Activated T-cell treated with anti-CD3 and anti-CD28 coated beads, Interleukin-2, amount 50 U/mL, for 72 hours (primary cell): ENCODE measurements at places on chromosomes 4 and X. TPM values are rescaled to one million over a fixed set of nuclear protein-coding genes. Genes with fewer than 3 reads are reported as not detected.

GRCh38 chr4:7736436-7737267 is 203.0 kb downstream of the AFAP1 start:
- no peak for DNase-seq

Gene LRP2BP
- total RNA-seq = 0.51 TPM

DNA sequence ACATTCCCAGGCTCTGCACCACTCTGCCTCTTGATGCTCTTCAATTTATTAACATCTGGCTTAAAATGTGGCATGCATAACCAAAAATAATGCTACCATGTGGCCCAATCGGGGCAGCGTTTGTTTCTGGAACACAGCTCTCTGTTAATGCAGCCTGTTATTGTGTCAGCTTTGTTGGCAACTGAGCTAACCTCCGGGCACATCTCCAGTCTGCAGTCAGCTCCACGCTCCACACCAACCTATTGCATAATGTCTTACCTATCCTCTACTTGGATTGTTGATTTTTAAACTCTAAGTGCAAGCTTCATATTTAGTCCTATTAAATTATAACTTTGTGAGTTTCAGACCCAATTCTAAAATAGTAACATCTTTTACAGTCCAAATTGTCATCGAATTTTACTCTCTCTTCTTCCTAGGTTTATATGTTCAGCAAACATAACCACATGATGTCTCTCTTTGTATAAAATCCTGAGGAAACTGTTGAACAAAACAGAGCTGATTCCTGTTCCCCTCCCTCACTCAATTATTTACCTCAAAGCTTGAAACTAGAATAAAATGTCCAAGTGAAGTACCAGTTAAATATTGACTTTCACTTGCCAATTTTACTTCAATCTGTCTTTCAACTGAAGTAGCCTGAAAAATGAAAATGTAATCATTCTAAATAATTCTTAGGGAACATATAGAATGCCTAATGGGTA is 92.2 kb upstream of the RAPGEF2 start:
- no peak for DNase-seq

DNA sequence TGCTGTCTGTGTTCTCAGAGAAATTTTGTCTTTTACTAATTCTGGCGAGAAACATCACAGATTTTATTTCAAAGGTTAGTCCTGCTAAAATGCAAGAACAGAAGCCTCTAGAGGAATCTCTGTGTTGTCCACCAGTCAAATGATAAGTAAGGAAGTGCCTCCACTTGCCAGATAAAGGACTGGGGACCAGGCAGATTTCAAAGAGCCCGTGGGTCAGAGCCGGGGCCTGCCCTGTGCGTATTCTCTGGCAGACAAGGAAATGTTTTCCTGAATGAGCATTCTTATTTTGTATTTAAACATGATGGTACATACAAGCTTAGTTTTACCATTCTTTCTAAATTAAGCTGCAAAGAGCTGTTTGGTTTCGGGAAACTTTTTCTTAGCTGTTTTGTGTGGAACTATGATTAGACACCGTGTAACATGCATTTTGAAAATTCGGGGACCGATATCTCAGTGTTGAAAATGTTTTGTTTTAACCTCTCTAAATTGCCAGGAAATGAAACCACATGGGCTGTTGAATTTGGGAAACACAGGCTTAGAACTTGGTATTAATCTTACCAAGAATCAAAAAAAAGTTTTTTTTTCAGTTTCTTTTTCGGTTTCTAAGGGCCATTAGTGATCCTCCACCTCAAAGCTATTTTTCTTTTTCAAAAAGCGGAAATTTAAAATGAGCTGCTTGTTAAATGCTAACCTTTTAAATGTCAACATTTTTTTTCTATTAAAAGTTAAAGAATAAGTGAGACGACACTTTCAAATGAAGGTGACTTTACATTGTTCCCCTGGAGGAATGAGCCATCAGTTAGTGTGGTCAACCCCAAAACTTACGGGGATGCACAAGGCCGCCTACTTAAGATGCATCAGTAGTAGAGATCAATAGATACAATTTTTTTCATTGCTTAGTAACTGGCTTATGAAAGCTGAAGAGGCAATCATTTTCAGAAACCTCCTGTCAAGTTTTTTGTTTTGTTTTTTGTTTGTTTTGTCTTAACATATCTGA is 89.6 kb upstream of the MTM1 start:
- DNase-seq = peak; percentile 61

Gene TMEM255A
- not detected for total RNA-seq

- peak; percentile 23 for DNase-seq
Observed at GRCh38 chrX:72297953-72298730, 7.6 kb downstream of the CITED1 start.

DNA sequence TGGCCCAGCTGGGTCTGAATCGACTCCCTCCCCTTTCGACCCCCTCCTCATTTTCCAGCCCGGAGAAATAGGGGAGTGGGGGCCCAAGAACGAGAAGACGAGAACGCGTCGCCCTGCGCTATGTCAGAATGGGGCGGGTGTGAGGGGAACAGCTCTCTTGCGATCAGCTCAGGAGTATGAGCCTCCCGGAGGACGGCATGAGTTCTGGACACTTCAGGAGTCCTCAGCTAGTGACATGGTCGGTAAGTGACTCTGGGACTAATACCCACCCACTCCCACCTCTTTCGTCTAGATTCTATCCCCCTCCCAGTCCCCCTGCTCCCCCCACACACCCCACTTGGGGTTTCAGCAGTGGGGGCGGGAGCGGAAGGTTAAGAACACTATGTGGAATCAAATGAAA is 944 bp downstream of the KLF8 start:
- no peak for DNase-seq

- DNase-seq = no peak
Observed at GRCh38 chr4:15118292-15118691, 116.0 kb downstream of the CPEB2 start.

- DNase-seq = no peak
Observed at GRCh38 chrX:15311119-15311518, 4.3 kb downstream of the ASB11 start.

Gene TLR1
- 3.2 TPM for total RNA-seq

GRCh38 chr4:77703666-77704065 is 98.0 kb downstream of the CXCL13 start:
- DNase-seq = no peak

DNA sequence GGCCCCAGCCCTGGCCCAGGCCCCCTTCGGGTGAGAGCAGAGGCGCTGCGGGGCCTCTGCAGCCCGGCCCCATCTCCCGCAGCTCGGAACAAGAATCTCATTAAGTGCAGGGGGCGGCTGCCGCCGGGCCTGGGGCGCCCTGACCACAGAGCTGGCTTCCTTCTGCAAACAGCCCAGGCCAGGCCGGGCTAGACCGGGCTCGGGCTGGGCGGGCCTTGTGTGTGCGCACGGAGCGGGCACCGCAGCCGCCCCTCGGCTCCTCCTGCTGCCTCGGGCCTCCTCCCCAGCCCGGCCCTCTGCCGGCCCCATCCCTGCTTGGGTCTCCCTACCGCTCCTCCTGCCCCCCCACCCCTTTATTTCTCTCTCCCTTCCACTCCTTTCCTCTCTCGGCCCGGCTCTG is 83.3 kb downstream of the EFNB1 start:
- DNase-seq = no peak

DNA sequence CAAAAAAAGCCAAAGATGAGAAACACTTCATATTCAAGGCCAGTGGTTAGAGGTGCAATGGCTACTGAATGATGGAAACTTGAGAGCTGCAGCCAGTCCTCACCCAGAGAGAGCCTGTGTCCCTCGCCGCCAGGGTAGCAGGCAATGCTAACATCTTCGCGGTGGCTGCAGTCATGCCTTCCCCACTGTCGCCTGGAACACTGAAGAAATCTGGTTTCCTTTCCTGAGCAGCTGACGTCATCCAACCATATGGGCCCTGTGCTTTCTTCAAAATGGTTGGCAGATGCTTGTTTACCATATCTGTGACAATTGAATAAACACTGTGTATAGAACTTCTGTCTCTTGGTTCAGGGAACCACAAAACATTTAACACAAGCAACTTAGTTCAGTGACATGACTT is 39.7 kb downstream of the PRSS12 start:
- DNase-seq = no peak

DNA sequence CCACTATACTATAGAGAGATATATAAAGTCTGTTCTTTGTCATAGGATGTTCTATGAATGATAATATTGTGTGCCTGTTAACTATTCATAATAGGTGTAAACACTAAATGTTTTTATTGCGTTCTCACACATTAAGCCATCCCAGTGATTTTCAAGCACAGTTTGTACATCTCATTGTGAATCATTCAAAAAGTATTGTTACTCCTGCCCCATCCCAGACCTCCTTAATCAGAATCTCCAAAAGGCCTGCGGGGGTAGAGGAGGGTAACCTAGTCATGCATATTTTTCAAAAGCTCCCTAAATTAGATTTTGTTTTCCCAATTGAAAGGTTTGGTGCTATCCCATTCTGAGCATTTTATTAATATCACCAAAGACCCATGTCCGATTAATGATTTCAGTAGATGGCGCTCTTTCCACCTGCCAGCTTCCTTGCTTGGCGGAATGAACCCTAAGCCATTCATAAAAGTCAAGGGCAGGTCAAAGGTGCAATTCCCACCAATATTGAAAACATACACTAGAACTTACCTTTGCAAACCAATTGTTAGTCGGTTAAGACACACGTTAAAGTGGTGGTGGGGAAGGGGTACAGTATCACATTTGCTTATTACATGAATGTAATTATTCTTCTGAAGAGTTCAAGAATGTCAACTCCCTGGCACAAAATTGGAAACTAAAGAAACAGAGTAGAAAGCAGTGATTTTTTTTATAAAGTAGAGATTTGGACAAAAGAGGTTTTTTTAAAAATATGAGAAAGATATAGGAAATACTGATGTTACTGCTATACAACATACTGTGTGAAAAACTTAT is 5.8 kb upstream of the TET2 start:
- DNase-seq = peak; percentile 38

DNA sequence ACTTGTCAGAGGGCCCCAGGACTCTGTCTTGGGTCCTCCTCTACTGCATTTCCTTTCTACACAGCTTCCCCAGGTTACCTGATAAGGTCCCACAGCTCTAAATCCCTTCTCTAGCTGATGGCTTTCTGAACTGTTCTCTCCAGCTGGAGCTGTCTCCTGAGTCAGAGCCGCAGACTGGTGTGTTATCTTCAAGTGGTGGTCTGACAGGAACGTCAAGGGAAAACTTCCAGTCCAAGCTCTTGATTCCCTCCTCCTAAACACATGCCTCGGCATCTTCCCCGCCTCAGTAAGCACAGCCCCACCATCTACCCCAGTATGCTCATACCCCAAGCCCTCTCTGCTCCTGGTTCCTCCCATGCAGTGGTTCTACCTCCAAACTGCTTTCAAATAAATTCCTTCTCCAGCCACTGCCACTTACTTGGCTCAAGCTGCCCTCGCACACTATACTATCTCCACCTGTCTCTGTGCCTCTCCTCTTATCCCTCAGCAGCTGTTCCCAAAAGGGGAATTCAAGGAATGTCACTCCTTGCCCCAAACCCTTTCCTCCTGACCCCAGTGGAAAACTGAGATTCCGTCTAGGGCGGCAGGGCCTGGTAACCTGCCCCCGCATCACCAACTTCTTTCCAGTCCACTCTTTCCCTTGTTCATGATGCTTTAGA is 17.2 kb upstream of the CENPU start:
- no peak for DNase-seq

GRCh38 chrX:17876135-17876534 is 15.0 kb upstream of the RAI2 start:
- DNase-seq = no peak

- no peak for DNase-seq
Observed at GRCh38 chrX:15221321-15221720, 48.6 kb downstream of the ASB9 start.

GRCh38 chr4:22514481-22514880 is 1.4 kb downstream of the ADGRA3 start:
- no peak for DNase-seq

DNA sequence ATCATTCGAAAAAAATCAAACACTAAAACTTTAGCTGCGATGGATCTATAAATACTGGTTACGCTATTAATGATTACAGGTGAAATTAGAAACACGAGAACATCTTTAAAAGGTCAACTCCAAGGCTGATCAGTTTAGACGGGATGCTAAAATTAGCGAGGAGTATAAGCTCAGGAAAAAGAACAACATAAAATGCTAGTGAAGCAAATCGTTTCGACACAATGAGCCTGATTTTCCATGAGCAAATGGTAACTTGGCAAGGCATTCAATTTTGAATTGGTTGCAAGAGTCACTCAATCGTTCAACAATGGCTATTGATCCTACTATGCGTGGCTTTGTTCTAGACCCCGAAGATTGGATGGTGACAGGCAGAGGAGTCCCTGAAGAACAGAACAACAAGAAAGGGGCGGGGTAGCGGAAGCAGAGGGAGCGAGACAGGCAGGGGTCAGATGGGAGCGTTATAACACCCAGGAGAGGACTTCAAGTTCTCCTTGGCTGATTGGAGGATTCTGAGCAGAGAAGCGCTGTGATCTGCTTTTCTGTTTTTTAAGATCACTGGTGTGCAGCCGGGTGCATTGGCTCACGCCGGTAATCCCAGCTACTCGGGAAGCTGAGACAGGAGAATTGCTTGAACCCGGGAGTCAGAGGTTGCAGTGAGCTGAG is 146.5 kb downstream of the RBM47 start:
- no peak for DNase-seq

DNA sequence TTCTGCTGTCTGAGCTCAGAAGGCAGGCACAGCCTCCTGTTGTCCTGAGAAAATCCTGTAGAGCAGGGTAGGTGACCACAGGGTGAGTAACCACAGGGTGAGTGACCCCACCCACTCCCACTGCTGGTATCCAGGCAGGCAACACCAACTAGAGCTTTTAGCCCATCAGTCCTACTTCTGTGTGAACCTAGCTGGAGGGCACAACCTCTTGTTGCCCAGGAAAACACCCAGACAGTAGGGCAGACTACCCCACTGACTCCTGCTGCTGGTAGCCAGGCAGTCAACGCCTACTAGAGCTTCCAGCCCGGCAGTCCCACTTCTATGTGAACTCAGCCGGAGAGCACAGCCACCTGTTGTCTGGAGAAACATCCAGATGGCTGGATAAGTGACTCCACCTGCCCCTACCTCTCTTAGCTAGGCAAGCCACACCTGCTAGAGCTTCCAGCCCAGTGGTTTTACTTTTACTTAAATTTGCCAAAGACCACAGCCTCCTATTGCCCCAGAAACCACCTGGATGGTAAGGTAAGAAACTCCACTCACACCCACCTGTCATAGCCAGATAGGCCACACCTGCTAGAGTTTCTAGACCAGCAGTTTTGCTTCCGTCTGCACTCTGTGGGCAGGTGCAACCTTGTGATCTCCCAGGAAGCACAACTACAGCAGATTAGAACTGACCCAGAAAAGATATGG is 371.6 kb downstream of the INPP4B start:
- DNase-seq = no peak

DNA sequence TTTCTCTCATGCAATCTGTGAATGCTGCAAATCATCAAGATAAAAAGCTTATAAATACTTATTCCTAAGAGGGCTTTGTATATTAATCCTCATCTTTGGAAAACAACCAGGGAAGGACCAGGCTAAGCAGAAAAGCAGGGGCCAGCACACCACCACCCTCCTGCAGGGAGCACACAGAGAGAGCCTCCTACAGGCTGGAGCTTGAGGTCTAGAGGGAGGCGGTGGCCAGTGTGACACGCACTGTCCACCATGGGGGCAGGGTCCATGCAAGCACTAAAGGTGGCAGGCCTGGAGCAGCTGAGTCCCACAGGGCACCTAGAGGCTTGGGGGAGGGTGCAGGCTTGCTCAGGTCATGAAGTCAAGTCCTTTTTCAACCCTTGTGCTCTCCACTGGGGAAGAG is 236.9 kb downstream of the TACR3 start:
- DNase-seq = no peak

GRCh38 chr4:110190249-110190648 is 8.2 kb downstream of the ELOVL6 start:
- no peak for DNase-seq
